Stimulated activated CD4-positive, alpha-beta T cell treated with anti-CD3 and anti-CD28 coated beads, Interleukin-12 subunit alpha, Interleukin-12 subunit beta, amount 100 ng/mL, for 4 hours (primary cell): ENCODE measurements at places on chromosomes 1 and 21.

GRCh38 chr1:230735447-230735846 lies 11.7 kb upstream of the CAPN9 start:
- DNase-seq = no peak

DNA sequence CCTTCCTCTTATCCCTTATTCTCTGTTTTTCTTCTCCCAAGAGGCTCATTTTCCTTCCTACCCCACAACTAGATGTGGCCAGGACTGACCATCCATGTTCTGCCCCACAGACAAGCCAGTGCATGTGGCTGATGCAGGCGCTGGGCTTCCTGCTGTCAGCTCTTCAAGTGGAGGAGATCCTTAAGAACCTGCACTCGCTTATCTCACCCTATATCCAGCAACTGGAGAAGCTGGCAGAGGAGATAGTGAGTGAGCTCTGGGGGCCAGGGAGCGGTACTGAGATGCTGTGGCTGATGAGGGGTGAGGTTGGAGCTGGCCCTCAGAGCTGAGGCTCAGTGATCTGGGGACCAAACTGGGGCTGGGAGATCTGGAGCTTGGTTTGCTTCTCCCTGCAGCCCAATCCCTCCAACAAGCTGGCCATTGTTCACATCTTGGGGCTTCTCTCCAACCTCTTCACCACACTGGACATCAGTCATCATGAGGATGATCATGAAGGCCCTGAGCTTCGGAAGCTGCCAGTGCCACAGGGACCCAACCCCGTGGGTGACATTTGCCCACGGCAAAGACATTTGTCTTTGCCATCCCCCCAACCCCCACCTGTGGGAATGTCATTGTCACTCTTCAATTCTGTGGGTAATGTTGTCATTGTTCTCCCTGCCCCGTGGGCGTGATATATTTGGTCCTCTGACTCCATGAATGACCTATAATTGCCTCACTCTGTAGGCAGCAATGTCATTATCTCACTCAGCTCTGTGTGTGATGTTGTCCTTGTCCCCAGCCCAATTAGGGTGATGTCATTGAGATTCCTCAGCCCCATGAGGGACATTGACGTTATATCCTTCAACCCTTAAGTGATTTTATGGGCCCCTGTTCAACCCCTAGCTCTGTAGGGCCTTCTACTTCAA lies 11.2 kb upstream of the DPH2 start:
- no peak for DNase-seq

DNA sequence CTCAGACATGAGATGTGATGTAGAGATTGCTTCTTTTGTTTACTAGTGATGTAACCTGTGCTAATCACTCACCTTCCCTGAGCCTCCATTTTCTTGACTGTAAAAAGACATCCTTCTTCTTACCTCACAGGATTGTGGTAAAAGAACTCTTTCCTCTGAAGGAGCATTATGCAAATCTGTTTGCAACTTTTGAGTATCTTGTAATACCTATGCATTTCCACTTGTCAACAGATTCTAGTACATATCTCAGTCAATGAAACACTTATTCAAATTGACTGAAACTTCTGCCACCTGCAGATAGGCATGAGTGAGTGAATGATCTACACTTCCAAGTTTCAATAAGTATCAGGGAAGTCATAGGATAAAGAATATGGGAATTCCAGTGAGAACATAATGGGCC lies 174.7 kb downstream of the HHIPL2 start:
- DNase-seq = no peak

- no peak for DNase-seq
Observed at GRCh38 chr1:157505481-157506272, 46.6 kb downstream of the FCRL5 start.

DNA sequence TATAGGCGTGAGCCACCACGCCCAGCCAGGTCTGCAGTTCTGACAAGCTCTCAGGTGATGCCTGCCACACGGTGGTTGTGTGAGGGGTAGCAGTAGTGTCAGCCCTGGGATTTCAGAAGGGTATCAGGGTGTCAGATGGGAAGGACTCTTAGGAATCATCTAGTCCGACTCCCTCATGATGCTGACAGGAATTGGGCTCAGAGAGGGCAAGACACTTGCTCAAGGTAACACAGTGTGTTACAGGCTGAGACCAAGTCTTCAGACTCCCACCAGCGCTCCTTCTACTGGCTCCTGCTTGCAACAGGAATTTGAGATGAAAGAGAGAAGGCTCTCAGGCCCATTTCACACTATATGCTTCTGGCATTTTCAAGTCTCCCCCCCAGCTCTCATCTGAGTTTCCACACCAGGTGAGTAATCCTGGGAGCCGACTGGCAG lies 6.9 kb downstream of the HTR1D start:
- DNase-seq = no peak
